ENCODE measurements at places on chromosomes 1 and 21.

DNA sequence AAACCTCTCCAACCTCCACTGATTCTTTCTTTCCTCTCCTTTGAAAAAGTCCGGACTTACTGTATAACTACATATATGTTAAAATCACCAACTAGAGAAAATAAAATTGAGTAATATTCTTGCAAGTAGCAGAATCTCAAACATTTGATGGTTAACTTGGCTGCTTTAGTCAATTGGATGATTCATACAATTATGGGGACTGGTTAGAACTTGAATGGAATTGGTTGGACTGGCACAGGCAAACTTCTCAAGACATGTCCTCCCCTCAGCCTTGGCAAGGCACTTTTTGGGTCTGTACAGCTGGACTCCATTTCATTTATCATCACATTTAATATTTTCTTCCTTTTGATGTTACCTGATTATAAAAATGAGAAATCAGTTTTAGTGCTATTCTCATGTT lies 6.5 kb downstream of the WLS start:
- no peak for DNase-seq

DNA sequence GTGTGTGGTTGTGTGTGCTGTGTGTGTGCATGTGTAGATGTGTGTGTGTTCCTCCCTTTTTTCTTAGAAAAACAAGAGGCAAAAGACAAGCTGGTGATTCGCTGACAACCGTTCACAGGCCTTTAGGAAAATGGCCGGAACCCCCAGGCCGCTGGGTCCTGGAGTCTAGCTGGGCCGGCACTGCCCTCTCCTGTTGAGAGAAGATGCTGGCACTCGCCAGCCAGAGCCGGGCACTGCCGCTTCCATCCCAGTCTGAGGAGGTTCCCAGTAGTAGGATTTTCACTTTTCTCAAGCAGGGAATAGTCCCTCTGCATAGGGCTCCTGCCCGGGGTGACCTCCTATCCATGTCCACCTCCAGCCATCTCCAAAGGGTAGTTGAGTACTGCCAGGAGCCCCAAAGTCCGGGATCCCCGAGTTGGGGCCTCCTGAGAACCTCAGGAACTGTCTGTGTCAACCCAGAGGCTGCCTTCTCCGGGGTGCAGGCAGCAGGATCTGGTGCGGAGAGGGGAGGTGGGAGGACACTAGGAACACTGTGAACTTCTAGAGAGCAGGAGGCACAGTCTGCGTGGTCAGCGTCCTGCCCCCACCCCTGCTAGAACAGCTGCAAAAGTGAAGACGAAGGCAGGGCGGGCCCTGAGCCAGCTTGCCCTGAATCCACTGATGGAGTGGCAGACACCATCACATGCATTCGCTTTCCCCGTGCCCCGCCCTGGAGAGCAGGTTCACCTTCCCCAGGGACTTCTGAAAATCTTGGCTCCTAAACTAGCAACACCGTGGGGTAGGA lies 44.1 kb upstream of the ARHGEF16 start:
- DNase-seq: no peak

GRCh38 chr1:225652729-225653462 lies at the start of gene ENAH:
Gene ENAH, minus strand, starts transcription at chr1:225653123. Its CDS starts 433 bp downstream, at chr1:225652690.
- DNase-seq: no peak

DNA sequence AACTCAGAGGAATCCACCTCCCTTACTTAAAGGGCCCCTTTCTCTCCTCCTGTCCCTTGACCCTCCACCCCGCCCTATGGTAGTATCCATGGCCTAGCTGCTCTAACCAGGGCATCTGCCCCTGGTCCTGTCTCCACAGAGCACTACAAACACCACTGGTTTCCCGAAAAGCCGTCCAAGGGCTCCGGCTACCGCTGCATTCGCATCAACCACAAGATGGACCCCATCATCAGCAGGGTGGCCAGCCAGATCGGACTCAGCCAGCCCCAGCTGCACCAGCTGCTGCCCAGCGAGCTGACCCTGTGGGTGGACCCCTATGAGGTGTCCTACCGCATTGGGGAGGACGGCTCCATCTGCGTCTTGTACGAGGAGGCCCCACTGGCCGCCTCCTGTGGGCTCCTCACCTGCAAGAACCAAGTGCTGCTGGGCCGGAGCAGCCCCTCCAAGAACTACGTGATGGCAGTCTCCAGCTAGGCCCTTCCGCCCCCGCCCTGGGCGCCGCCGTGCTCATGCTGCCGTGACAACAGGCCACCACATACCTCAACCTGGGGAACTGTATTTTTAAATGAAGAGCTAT lies 1.7 kb downstream of the BTG2 start:
- DNase-seq: no peak

Measured in activated CD8-positive, alpha-beta memory T cell treated with anti-CD3 and anti-CD28 coated beads for 1 hour (primary cell).